OCI-M1 (cell line): ENCODE measurements at places on chromosomes 7 and 10.
A peak's percentile ranks its signal among the peaks of the same experiment; 100 is the strongest.

DNA sequence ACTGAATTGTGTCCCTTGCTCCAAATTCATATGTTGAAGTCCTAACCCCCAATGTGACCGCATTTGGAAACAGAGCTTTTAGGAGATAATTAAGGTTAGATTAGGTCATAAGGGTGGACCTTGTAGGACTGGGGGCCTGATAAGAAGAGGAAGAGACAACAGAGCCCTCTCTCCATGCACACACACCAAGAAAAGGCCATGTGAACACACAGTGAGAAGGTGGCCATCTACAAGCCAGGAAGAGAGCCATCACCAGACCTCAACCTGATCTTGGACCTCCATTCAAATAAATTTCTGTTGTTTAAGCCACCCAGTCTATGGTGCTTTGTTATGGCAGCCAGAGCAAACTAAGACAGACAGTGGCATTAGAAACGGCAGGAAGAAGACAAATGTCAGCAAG, 12.5 kb upstream of the PRKAR2B start:
- no peak for DNase-seq

- DNase-seq = peak; percentile 10
Measured at GRCh38 chr7:137521451-137521850, 177.9 kb upstream of the PTN start.

DNA sequence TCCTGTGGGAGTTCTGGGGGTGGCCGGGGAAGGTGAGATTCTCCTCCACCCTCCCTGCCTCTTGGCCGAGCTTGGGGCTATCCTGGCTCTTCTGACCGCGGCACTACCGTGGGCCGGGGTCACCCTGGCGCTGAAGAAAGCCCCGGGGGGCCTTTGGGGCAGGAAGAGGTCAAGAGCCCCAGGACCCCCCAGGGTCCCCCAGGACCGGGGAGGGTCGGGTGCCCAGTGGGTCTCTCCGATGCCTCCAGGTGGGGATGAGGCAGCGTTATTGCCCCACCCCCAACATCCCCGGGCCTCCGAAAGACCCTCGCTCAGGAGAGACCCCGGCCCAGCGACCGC, 439 bp upstream of the KNDC1 start:
- DNase-seq = no peak

DNA sequence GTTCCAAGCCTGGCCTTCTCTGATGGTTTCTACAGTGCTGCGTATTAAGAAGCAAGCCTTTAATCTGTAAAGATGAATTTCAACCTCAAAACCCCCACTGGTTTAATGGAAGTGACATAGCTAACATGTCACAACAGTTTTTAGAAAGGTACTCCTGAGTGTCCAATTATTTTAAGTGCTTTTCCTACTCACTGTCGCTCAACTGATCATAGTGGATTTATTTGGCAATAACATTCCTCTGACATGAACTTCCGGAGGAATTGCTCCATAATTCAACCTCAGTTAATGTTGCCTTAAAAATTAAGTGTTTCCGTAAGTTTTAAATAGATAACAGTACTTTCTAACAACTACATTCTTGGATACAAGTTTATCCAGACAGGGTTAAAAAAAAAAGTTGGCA, 57.5 kb downstream of the AGMO start:
- no peak for DNase-seq

GRCh38 chr7:157854066-157854891, 517.5 kb downstream of the DNAJB6 start:
- peak; percentile 26 for DNase-seq

DNA sequence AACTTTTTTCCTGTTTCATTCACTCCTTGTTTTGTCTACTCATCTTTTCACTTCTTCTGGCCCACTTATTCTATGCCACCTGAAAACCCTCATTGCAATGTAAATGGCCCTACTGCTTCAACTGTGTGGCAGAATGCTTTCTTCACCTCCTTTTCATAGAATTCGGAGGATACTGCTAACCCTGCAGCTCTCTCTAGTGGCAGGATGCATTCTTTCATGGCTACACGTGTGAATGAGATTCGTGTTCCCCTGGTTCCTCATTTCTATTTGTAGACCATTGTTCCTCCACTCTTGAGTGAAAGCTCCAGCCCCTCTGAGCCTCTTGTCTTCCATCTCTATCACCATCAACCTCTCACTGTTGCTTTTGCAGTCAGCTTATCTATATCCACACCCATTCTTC, 20.9 kb upstream of the CYP26C1 start:
- peak; percentile 87 for DNase-seq

DNA sequence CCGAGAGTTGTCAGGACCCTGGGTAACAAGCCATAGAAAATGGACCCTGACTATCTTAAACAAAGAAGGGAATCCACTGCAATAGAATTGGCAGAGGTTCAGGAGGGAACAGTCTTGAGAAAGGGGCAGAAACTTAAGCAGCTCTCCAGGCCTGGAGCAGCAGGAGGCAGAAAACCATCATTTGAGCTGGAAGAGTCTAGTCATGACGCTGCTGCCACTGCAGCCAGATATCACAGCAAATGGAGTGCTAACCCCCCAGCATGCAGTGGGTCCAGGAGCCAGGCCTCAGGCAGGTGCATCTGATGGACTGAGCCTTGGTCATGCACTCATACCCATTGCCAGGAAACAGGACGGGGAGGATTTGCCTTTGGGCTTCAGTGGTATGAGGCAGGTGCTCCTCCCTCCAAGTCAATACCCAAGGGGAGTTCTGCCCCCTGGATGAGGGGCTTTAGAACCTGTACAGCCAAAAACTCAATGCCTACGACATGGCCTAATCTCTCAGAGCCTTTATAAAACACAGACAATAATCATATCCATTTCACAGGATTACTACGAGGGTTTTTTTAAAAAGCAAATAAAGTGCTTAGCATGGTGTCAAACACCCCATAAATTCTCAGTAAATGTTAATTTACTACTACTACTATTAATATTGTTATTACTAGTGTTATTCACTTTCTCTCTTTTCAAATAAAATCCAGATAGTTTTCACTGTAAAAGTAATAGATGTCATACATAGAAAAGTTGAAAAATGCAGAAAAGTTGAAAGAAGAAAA, 30.7 kb downstream of the DUSP5 start:
- DNase-seq = no peak

- no peak for DNase-seq
Measured at GRCh38 chr10:31617757-31618156, 298.7 kb downstream of the ZEB1 start.

GRCh38 chr7:82678716-82679115, 235.1 kb upstream of the CACNA2D1 start:
- no peak for DNase-seq

GRCh38 chr10:100972904-100973535, 3.7 kb downstream of the SEMA4G start:
- no peak for DNase-seq

DNA sequence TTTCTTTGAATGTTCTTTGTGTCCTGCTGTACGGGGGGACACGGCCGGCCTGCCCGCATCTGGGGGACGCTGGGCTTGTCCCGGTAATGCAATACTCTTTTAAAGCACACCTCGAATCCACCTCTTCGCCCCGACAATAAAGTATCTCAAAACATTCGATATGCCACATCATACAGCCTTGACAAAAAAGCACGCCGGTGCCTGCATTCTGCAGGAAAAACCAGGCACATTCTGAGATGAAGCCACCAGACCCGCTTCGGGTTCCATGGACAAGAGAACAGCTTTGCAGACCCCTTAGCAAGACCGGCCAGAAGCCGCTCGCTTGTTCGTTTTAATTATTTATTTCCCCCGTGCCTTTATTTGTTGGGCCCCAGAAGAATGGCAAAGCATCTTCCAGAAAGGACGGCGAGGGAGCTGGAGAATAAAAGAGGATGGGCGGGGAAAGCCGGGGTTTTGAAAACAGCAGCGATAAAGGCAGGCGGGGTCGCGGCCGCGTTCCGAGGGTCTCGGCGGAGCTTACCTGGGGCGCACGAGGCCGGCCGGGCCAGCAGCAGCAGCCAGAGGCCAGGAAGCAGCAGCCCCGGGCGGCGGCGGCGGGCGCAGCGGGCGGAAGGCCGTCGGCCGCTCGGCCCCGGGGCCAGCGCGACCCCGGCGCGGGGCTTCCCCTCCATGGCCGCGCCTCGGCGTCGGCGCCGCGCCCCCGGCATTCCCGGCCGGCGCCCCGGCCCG, 462 bp downstream of the KIAA1549 start:
- no peak for DNase-seq

DNA sequence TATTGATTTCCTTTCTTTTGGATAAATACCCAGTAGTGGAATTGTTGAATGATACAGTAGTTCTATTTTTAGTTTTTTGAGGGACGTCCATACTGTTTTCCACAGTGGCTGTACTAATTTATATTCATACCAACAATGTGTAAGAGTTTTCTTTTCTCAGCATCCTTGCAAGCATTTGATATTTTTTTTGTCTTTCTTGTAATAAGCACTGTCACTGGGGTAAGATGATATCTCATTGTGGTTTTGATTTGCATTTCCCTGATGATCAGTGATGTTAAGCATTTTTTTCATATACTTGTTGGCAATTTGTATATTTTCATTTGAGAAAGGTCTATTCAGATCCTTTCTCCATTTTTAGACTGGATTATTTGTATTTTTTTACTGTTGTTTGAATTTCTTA, 308.7 kb downstream of the PTEN start:
- DNase-seq = no peak

GRCh38 chr7:157006205-157006747, 4.2 kb downstream of the MNX1 start:
- DNase-seq = no peak

- DNase-seq = peak; percentile 92
Measured at GRCh38 chr10:46550795-46551700, 5.4 kb downstream of the GPRIN2 start.

DNA sequence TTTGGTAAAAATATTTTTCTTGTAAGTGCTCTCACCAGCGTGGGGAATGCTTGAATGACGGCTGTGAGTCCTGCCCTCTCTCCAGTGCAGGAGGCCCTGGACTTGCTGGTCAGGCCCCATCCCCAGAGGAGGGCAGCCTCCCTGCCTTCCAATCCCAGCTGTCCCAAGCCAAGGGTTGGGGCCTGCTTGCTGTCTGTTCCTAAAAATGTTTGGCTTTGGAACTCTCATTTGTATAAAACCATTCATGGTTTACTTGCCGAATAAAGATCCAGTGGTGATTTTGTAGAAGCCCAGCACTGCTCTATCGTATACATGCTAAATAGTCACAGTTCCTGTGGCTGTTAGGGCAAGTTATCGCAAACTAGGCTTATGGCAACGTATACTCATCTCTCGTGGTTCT, 121.7 kb downstream of the GLRX3 start:
- no peak for DNase-seq

GRCh38 chr10:1488970-1489548, 248.3 kb downstream of the ADARB2 start:
- DNase-seq = no peak

GRCh38 chr7:25617673-25618072, 389.4 kb upstream of the NPVF start:
- DNase-seq = no peak

DNA sequence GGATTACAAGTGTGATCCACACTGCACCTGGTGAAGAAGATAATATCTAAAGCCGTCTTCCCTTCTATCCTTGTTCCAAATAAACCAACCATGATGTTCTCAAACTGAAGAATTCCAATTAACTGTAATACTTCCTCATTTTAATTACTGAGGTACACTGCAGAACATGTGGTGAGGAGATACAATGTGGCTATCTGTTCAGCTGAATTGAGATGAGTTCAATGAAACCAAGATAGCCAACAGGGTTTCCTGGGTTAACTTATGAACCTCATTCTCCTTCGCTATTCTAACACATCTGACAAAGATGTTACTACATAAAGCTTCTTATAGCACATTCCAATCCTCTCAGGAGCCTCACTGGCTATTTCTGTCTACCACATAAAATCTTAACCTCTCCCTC, 75.5 kb downstream of the RAPGEF5 start:
- no peak for DNase-seq

- no peak for DNase-seq
Measured at GRCh38 chr10:118337356-118337755, 4.8 kb downstream of the FAM204A start.

- DNase-seq = no peak
Measured at GRCh38 chr7:130446259-130446658, 5.4 kb upstream of the CEP41 start.

DNA sequence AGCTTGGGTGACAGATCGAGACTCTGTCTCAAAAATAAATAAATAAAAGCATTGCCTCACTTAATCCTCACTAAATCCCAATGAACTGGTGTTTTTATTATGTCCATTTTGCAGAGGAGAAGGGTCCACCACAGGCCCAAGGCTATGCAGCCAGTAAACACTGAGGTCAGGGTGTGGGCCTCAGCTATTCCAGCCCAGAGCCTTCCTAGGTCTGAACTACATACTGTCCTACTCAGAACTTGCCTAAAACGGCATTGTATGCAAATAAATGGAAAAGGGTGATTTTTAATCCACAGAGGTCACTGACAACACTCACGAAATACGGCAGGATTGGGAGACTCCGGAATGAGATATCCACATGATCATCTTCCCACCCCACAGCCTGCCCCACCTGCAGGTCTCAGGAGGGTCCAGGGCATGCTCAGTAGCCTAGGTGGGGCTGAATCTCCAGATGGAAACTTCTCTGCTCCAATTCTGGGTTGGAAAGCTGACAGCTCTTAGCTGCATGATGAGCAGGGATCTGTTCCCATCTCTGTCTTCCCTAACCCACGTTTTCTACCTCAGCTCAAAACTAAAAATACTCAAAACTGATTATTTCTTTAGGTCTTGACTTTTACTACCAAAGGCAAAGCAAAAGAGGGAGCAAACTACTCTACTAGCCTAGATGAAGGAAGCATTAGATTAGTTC, 121.0 kb downstream of the SORBS1 start:
- no peak for DNase-seq

DNA sequence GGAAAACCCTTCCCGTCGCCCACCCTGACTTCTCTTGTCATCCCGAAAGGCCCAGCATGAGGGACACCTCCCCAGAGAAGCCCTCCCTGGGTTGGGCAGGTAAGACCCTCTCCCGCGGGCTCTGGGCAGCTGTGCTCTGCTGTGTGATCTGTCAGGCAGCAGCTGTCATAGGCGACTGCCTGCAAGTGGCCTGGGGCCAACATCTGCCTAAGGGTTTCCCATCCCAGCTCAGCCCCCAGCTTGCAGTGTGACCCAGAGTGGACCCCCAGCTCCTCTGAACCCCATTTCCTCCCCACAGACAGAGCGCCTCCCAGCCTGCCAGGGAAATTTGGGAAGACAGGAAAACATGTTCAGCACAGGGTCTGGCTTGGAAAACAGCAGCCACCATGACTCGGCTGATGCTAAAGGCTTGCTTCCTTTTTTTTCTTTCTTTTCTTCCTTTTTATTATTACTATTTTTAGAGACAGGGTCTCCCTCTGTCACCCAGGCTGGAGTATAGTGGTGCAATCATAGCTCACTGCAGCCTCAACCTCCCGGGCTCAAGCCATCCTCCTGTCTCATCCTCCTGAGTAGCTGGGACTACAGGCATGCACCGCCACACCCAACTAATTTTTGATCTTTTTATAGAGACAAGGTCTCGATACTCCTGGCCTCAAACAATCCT, 18.3 kb upstream of the TNRC18 start:
- DNase-seq = peak; percentile 42

- DNase-seq = no peak
Measured at GRCh38 chr7:97480772-97481390, 251.0 kb upstream of the TAC1 start.

GRCh38 chr10:62085404-62085803, 183.2 kb downstream of the RTKN2 start:
- DNase-seq = no peak

- no peak for DNase-seq
Measured at GRCh38 chr10:77581738-77582137, 55.9 kb downstream of the KCNMA1 start.

- no peak for DNase-seq
Measured at GRCh38 chr10:86022906-86023305, 343.7 kb downstream of the GRID1 start.
